Stimulated activated effector memory CD8-positive, alpha-beta T cell treated with anti-CD3 and anti-CD28 coated beads, Interleukin-12 subunit alpha, Interleukin-12 subunit beta, amount 100 ng/mL, for 72 hours (primary cell): ENCODE measurements at places on chromosomes 3 and 15.

DNA sequence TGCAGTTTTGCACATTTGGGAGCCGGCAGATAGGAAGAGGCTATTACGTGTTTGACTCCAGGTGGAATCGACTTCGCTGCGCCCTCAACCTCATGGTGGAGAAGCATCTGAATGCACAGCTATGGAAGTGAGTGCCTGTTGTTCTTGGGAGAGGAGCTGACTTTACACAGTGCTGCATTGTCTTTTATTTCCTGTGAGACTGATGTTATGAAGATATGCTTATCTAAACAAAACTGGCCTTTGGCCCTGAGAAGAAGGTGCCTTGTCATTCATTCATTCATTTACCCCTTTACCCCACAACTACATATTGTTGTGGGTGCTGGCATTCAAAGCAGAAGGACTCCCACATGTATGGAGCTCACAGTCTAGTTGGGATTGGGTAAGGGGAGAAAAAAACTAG is 32.6 kb downstream of the PSMD6 start:
- no peak for DNase-seq

DNA sequence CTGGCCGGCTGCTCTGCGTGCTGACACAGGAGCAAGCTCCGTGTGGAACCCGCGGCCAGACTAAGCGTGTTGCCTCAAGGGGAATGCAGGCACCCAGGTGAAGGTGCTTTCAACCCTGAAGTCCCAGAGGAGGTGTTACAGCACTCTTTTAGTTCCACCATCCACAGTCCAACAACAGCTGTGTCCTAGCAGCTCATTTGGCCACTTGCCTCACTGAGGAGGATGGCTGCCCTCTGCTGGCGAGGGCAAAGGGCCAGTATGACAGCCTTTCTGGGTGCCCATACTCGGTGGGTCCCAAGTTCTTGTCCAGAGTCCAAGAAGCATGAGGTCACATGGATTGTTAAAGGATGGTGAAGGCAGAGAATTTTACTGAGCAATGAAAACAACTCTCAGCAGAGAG is 87.8 kb downstream of the C3orf85 start:
- DNase-seq = no peak

- DNase-seq = no peak
Measured at GRCh38 chr3:30661098-30661873, 54.9 kb downstream of the TGFBR2 start.

DNA sequence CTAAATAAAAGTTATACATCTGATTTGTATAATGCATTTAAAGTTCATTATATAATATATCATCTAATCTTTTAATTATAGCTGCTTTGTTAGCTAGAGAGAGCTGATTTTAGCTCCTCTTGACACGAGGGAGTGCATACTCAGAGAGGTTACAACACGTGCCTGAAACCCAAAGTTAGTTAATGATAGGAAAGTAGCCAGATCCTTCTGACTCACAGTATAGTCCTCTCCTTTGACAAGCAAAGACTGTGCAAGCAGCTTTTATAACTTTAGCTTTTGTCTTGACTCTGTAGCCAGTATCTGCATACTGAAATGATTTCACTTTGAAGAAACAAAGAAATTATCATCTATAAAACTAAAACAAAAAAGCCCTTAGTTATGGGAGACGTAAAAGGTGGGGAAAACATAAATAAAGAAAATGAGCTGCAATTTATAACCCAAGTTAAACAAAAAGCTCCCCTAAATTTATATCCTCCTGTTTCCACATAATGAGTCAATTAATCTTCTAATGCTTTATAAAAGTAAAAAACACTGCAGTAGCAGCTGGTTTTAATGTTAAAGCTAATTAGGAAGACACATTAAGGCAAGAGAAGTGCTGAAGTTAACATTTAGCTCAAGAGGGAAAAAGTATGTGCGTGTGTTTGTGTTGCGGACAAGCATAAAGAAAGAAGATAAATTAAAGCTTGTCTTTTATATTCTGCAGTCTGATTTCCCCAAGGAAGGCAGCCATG is 13.1 kb downstream of the GABRR3 start:
- DNase-seq = no peak

- DNase-seq = no peak
Measured at GRCh38 chr3:47404431-47404876, 23.6 kb downstream of the PTPN23 start.

DNA sequence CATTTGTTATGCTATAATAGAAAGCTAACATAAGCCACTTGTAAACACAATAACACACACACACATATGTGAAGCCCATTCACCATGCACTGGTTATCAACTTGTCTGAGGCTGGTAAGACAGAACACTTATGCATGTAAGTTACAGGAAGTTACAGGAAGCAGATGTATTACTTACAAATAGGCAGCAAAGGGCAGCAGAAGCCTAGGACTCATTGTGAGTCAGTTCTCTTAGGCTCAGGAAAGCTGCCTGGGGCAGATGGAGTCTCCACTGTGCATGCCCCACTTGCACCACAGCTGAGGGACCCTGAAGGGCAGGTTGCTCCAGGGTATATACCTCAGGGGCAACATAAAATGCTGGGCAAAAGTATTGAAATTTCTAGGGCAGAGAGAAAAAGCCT is 748.8 kb upstream of the CCDC54 start:
- no peak for DNase-seq

- no peak for DNase-seq
Measured at GRCh38 chr3:47541583-47542108, 28.1 kb upstream of the ELP6 start.
